Activated CD4-positive, alpha-beta memory T cell treated with anti-CD3 and anti-CD28 coated beads, Interleukin-2, amount 10 ng/mL, durations not matched to agents 7 days and 5 days (primary cell): ENCODE measurements at places on chromosomes 7 and 10.

GRCh38 chr10:14748441-14748840, 26.3 kb downstream of the FAM107B start:
- no peak overlapping the region for H3K27ac ChIP-seq
- H3K27me3 ChIP-seq = peaks cover 2% of the 10 kb centered on the region
- no peak for DNase-seq
- H3K4me1 ChIP-seq = no peaks in the 10 kb centered on the region

- peaks cover 67% of the 10 kb centered on the region for H3K36me3 ChIP-seq
- H3K4me3 ChIP-seq = no peak overlapping the region
These were observed 4.7 kb downstream of the BAZ1B start for GRCh38 chr7:73517241-73517995.

DNA sequence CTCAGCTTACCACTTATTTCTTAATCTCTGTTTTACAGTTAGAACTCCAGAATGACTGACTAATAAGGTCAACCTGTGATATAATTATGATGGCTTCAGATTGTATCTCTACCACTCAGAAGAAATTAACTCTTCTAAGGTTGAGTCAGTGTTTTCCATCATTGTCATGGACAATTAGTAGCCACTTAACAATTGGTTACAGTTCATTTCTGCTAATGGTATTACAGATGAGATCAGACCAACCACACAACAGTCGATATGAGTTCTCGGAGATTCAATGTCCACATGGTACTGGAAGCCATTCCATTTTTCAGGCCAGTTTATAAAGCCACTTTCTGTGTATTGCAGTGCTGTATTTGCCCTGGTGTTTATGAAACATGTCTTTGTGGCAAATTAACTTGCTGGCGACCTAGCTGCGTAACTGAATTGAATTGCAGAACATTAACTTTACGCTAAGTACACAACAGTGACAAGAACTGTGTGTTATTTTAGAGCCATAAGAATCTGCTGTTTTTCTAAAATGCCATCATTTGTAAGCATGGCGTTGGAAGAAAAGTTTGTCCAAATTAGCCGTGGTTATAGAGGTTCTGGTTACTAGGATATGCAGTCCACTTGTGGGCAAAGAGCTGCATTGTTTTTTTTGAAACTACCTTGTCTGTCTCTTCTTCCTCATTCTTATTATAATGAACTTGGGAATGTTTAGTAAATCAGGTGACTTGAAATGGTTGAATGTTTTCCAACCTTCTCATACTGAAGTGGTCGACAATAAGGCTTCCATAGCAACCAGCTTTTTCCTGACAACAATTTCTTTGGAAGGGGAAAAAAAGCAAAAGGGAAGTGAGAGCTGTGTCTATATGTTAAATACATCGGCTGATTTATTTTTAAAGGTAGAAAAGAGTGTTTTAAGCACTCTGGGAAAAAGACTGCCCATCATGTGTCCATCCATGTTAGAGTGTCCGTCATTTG, 76.4 kb downstream of the CELF2 start:
- H3K4me1 ChIP-seq = peaks cover 6% of the 10 kb centered on the region
- no peaks in the 10 kb centered on the region for H3K36me3 ChIP-seq
- H3K4me3 ChIP-seq = no peak overlapping the region
- peaks cover 17% of the 10 kb centered on the region for H3K27me3 ChIP-seq
- H3K27ac ChIP-seq = no peak overlapping the region
- DNase-seq = no peak

DNA sequence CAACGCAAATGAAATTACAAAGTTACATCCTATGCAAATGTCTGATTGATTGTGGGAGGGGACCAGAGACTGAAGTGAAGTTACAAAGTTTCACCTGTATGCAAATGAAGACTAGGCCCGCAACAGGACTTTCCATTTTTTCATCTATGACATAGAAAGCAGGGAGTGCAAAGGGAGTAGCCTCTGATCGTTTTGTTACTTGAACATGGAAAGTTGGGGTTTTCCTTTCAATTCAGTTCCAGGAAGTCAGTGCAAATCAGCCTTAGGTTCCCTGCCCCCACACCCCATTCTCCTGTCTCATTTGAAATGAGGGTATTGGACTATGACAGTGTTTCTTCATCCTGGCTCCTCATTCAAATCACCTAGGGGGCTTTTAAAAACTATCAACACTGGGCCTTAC, 96.9 kb upstream of the HABP2 start:
- H3K4me3 ChIP-seq = no peak overlapping the region
- no peaks in the 10 kb centered on the region for H3K36me3 ChIP-seq
- peaks cover 2% of the 10 kb centered on the region for H3K4me1 ChIP-seq
- DNase-seq = no peak
- H3K27me3 ChIP-seq = peaks cover 10% of the 10 kb centered on the region

- no peaks in the 10 kb centered on the region for H3K27me3 ChIP-seq
- H3K4me3 ChIP-seq = no peak overlapping the region
- peaks cover 30% of the 10 kb centered on the region for H3K36me3 ChIP-seq
- peaks cover 69% of the 10 kb centered on the region for H3K4me1 ChIP-seq
These were observed 64.0 kb upstream of the KMT2E start for GRCh38 chr7:104950006-104950405.
